Activated B cell treated with CpG ODN at 0.5 μM for 24 hours (primary cell): ENCODE measurements at places on chromosomes 1 and 21.

GRCh38 chr1:39960431-39960958 is 5.5 kb downstream of the MFSD2A start:
- DNase-seq, result peak; percentile 50

DNA sequence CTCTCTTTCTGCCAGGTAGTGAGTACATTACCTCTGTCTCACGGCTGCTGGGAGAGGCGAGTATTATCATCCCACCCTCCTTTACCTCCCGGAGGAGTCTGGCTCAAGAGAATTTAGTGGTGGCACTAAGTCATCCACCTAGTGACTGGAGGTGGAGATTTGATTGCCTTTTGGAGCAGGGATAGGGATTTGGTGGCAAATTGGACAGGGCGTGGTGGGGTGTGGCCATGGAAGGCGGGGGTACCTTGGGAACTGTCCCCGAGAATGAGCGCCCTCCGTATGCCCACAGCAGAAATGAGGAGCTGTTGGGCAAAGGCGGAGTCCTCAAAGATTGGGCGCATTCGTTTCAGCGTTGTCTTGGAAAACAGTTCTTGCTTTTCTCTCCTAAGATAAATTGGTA is 32.1 kb upstream of the HMGN1 start:
- DNase-seq, result no peak

GRCh38 chr21:31837618-31838390 is 35.0 kb upstream of the HUNK start:
- DNase-seq, result no peak

- no peak for DNase-seq
Measured at GRCh38 chr1:163983097-163983496, 575.9 kb upstream of the PBX1 start.

DNA sequence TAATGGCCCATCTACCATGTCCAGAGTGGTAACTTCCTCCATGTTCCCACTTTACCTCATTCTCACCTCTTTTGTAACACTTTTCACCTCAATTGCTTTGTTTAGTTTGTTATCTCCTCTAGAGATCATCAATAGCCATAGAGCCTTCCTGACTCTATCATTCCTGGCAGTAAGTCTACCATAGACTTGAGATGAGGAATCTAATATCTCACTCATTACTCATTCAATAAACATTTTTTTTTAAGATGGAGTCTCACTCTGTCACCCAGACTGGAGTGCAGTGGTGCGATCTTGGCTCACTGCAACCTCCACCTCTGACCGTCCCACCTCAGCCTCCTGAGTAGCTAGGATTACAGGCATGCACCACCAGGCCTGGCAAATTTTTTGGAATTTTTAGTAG is 7.1 kb downstream of the NMNAT2 start:
- DNase-seq, result no peak

GRCh38 chr1:228081144-228081543 is 1.4 kb upstream of the ARF1 start:
- DNase-seq, result no peak

- no peak for DNase-seq
Measured at GRCh38 chr1:225378880-225379279, 49.0 kb downstream of the LBR start.

- DNase-seq, result no peak
Measured at GRCh38 chr21:39610703-39611102, 2.0 kb upstream of the B3GALT5 start.

GRCh38 chr1:243487649-243488227 is 231.9 kb downstream of the SDCCAG8 start:
- DNase-seq, result no peak

DNA sequence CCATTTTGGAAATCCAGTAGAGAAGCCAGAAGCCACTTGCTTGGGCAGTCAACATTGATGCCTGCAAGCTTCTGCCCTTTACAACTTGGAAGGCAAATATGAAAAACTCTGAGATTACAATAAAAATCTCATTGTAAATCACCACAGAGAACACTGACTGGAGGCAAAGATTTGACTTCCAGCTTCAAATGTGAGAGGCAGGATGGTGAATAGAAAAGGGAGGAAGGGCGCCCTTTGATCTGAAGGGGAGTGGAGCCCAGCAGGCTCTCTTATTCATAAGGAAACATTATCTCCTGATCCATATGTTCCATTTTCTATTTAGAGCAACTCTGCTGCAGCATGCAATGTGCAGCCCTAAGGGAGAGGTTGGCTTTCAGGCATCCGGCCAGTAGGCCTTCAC is 348.3 kb downstream of the AJAP1 start:
- no peak for DNase-seq

DNA sequence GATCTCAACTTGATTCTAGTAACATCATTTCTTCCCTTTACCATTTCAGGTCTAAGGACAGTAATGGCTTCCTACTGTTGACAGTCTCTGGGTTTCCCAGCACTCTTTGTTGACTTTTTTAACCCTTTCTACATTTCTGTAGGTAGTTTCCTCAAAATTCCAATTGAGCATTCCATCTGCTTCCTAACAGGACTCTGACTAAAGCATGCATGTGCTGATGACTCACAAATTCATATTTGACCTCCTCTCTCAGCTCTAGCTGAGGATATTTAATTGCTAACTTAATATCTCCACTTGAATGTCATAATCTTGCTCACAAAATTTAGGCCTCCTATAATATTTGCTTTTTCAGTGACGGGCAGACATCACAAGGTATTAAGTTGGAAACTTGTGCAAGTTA is 93.3 kb upstream of the ZNHIT6 start:
- DNase-seq, result no peak

- DNase-seq, result no peak
Measured at GRCh38 chr1:182157187-182157586, 95.7 kb upstream of the ZNF648 start.

- DNase-seq, result no peak
Measured at GRCh38 chr1:43438576-43438952, 15.2 kb downstream of the HYI start.

DNA sequence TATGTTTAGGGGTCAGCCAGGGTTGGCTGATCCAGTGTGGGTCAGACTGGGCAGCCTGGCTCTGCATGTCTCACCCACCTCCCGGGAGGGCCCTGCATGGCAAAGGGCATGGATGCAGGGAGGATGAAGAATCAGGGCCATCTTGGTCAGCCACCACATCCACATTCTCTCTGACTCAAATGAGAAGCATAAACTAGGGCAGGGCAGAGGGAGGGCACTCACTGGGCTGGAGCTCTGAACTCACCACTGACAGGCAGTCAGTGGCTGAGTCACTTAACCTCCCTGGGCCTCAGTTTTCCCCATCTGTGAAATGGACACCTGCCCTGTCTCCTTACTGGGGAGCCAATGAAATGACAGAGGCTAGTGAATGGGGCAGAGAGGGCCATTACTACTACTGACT is 4.3 kb upstream of the CELA2A start:
- DNase-seq, result no peak

DNA sequence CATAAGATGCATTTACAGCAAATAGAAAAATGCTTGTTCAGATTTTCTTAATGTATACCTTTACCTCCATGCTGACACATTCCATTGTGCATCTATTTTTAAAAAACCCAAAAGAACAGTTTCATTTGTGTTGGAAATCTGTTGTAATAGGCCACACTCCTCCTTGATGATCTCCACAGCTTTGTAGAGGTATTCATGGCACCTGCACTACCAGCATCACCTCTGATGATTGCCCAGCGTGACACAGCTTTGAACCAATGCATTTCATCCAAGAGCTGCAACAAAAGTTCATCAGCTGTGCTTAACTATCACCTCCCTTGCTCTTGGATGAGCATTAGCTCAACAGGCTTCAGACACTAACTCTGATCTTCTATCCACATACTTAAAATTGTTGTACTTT is 8.2 kb downstream of the DYNLT5 start:
- no peak for DNase-seq

DNA sequence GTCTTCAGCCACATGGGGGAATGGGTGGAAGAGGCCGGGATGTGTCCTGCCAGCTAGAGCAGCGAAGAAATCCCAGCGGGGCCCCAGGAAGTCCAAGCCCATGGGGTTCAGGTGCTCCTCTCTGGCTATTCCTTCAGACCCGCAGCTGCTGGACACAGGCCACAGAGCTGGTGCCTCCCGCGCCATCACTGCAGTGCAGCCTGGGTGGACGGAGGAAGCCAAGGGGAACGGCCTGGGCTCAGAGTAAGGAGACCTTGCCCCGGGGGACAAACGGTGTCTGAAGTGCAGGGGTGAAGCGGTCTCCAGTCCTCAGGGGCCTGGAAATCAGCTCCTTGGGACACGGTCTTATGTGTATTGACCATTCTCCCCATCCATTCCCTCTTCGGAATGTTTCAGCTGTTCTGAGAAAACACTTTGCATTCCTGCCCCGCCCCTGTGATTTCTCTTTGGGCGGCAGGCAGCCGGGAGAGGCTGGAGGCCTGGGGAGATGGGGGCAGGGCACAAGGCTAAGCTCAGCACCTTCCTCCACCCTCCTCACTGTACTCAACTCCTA is 18.4 kb downstream of the MTHFR start:
- no peak for DNase-seq

- no peak for DNase-seq
Measured at GRCh38 chr1:183604038-183604808, 14.0 kb upstream of the NCF2 start.

DNA sequence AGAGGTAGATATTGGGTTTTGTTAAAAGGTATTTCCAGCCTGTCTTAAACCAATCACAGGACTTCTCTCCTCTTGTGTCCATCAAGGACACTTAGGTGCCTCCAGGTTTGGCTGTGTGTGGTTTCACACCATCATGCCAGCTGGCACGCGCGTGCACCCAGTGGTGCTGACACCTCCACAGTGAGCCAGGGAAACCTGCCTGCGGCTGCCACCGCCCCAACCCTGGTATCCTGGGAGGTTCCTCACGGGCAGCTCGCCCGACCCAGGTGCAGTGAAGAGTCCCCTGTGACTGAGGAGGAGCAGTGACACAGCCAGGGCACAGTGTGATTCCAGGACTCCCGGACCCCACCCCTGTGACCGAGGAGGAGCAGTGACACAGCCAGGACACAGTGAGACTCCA is 13.2 kb upstream of the COL6A2 start:
- no peak for DNase-seq

- DNase-seq, result no peak
Measured at GRCh38 chr1:116001739-116002487, 25.6 kb downstream of the SLC22A15 start.

DNA sequence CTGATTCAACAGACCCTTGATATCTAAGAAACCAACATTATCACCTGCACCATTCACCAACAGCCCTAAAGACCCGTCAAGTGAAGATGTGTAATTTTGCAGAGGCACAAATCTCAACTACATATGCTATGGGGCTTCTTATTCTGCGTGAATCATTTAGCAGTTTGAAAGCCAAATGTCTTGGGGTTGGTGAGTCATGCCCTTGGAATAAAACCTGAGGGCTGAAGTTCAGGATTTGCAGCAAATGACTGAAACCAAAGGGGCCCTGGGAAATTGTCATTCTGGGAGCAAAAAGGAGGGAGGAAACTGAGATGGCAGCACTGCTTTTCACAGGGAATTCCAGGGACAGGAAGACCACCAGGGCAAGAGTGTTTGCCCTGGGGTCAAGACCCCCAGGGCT is 79.2 kb upstream of the TNR start:
- DNase-seq, result no peak

DNA sequence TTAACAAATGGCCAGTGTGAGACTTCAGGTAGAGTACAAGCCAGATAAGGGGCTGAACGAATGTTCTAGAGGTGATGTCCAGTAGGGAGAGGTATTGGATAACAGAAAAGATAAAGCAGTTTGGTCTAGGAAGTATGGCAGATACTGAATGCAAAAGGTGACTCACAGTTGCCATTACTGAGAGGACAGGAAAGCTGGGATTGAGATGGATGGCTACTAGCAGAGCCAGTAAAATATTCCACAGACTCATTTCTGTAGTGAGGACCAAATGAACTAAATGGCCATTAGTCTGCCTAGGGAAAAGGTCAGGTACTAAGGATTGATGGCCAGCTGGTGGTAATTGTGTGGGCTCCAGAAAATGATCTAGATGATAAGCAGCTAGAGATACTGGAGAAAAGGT is 11.5 kb downstream of the MACO1 start:
- no peak for DNase-seq

GRCh38 chr1:27314169-27314568 is 7.8 kb upstream of the TMEM222 start:
- no peak for DNase-seq

- DNase-seq, result no peak
Measured at GRCh38 chr1:44284184-44284583, 70.9 kb downstream of the ERI3 start.

DNA sequence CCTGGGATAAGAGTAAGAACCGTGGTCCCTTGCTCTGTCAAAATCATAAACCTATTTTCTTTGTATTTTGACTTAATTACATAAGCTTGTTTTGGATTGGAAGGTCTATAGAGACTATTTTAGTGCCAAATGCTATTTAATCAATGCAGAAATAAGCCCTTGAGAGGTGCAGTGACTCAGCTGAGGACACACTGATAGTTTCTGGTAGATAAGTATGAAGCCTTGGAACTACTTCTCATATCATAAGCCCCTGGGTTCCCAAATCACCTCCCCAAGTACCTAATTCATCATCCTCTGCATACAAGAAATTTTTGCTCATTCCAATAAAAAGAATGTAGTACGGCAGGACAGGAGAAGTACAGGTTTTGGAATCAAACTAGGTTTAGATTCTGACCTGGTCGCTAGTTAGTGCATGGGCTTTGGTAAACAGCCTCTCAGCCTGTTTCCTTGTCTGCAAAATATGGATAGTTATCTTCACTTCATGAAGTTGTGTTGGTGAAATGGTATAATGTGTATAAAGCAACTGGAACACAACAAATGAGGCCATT is 3.3 kb upstream of the CD55 start:
- no peak for DNase-seq

DNA sequence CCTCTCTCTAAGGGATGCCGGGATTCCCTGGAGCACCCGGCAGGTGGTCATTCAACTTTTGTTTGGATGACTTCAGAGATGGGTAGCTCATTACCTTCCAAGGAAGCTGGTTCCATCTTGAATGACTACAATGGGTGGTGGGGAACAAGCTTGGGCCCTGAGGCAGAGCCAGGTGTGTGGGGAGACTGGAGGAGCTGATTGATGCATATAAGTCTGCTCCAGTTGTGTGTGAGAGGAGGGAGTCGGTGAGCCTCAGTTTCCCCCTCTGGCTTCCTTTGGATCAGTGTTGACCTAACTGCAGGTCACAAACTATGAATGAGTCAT is 133.8 kb upstream of the ZBTB40 start:
- DNase-seq, result no peak

DNA sequence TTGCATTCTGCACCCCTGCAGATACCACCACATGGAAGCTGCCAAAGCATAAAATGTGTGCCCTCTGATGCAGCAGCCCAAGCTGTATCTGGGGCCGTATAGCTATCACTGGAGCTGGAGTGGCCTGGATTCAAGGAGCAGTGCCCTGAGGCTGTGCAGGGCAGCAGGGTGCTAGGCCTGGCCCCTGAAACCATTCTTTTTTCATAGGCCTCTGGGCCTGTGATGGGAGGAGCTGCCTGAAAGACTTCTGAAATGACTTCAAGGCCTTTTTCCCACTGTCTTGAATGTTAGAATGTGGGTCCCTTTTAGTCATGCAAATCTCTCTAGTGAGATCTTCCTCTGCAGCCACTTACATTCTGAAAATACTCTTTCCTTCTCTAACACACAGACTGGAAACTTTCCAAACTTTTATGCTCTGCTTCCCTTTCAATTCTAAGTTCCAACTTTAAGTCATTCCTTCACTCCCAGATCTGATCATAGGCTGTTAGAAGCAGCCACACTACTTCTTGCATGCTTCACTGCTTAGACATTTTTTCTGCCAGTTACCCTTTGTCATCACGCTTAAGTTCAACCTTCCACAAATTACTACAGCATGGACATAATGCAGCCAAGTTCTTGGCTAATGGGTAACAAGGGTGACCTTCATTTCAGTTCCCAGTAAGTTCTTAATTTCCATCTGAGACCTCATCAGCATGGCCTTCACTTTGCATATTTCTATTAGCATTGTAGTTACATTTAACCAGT is 42.4 kb downstream of the DRAM2 start:
- no peak for DNase-seq

- DNase-seq, result no peak
Measured at GRCh38 chr1:206457408-206458120, 12.7 kb upstream of the IKBKE start.
